ENCODE measurements at places on chromosomes 1 and 21. TPM values are rescaled to one million over a fixed set of nuclear protein-coding genes. Genes with fewer than 3 reads are reported as not detected.

The FAM72C gene
- total RNA-seq = 1.7 TPM

The RCSD1 gene
- total RNA-seq = 49.2 TPM

The KRTAP27-1 gene
- total RNA-seq = not detected

The OR2L2 gene
- total RNA-seq = not detected

The OR2T34 gene
- total RNA-seq = not detected

The TMEM167B gene
- 23.9 TPM for total RNA-seq

The FCRL2 gene
- not detected for total RNA-seq

The SPRR1B gene
- not detected for total RNA-seq

The CNIH3 gene
- 1.4 TPM for total RNA-seq

DNA sequence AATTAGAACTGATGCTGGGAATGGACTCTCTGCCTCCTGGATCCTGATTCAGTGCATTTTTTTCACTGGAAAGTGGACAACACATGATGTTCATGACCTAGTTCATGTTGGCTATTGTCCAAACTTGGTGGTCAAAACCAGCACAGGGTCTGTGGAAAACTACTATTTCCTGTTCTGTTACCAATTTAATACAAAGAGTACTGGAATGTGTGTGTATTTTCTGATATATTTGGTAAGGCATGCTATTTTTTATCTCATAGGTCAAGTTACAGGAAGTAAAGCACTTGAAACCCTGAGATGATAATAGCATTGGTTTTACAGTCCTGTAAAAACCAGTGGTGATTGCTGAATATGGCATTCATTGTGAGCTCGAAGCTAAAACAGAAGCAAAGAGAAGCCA, 89.9 kb downstream of the SGIP1 start:
- DNase-seq = peak; percentile 93

GRCh38 chr1:166511761-166512160, 327.5 kb upstream of the POGK start:
- DNase-seq = no peak

GRCh38 chr1:68112835-68113243, 62.4 kb upstream of the DIRAS3 start:
- peak; percentile 77 for DNase-seq

DNA sequence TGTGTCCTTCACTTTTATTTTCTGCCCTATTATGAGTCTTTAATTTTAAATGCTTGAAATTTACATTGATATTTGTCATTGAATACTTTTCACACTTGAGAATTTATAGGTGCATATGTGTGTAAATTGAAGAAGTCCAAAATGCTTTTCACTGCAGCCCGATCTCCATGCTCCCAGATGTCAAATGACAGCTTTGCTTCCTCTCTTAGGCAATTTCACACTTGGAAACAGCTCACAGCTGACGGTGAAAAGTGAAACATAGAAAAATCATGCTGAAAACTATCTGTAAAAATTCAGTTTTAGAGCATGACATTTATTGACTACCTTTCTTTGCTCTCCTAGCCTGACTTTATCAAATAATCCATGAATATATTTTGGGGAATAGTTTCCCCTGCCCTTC, 196.0 kb downstream of the RPS6KC1 start:
- no peak for DNase-seq

- DNase-seq = no peak
These were observed 6.3 kb downstream of the PRCC start for GRCh38 chr1:156773607-156774006.

GRCh38 chr1:1132956-1133750, 17.3 kb upstream of the C1orf159 start:
- DNase-seq = peak; percentile 32

DNA sequence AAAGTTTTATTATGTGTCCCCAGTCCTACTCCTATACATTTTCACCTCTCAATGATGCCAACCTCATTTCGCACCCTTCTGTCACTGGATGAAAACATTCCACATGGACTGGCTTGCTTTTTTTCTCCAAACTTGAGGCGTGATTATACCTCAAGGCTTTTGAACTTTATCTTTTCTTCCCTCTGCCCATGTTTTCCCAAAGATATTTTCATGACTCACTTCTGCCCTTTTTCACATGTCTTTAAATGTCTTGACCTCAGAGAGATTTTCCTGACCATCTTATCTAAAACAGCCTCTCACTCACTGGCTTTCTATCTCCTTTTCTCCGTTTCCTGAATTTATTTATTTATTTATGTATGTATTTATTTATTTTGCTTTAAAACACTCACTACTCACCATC, 659.0 kb downstream of the PTPRC start:
- DNase-seq = no peak

GRCh38 chr1:217211486-217211885, 419.4 kb downstream of the GPATCH2 start:
- DNase-seq = no peak

DNA sequence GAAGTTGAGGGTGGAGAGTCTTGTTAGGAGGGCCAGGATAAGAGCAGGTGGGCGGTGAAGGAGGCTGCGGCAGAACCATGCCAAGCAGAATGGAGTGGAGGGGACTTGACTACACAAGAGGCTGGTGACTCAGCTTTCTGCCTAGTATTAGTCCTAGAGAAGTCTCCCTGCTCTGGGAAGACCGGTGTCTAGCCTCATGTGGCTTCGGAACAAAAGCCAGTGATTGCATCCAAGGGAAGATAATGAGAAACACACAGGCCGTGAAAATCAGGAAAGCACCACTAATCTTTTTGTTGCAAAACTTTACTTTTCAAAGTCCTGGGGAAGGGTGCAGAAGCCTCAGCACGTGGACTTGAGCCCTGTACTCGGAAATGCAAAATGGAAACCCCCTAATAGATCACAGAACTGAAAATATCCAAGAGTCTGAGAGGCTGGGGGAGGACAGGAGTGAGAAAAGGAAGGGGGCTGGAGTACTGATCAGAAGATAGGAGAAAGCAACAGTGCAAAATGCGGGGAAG, 31.4 kb downstream of the DDR2 start:
- DNase-seq = no peak

- DNase-seq = no peak
These were observed 35.4 kb upstream of the ENAH start for GRCh38 chr1:225688345-225688744.

DNA sequence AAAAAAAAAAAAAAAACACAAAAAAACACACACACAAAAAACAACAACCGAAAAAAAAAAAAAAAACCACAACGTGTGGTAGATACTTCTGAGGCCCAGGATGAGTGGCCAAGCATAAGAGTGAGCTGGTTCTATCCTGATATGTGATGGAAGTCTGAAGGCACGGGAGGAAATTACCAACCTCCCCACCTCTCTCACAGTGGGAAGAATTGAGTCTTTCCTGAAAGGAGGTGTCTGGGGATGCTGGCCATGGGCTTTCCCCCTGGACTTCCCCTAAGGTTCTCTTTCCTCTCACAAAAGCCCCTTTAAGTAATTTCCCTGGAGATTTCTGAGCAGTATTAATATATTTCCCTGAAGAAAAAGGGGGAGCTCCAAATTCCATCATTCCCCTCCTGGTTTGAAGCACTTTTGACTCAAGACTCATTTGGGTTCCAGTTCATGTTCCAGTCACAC, 5.2 kb downstream of the TMCC2 start:
- no peak for DNase-seq

DNA sequence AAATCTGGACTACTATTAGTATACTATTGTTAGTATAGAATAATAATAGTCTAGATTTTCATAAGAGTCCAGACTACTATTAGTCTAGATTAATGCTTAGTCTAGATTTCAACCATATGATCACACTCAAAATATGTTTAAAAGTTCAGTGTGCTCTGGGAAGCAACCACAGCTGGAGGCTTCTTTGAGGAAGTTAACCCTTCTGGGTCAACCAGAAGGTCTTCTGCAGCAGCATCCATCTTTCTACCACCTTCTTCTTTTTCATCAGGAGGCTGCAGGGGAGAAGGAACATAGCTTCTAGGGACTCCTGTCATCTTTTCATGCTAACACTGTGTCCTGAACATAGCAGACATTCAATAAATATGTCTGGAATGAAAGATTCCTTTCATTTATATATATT, 51.2 kb upstream of the DNAJC6 start:
- no peak for DNase-seq

DNA sequence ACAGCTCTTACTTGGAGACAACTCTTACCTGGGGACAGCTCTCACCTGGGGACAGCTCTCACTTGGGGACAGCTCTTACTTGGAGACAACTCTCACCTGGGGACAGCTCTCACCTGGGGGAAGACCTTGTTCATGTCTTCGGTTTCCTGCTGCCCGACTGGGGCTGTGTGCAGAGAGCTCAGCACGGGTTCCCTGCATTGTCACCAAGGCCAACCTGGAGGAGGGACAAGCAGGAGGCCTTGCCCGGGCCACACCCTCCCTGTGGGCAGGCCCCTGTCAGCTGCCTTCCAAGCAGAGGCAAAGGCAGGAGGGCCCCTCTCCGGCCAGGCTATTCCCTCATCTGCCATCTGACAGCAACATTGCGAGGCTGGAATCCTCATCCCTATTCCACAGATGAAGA, at the start of gene LDLRAD1:
TSS of gene LDLRAD1 (minus strand) at position 208 of the 400 bp plus-strand sequence. CDS start at position 134, 74 bp downstream.
- DNase-seq = no peak

DNA sequence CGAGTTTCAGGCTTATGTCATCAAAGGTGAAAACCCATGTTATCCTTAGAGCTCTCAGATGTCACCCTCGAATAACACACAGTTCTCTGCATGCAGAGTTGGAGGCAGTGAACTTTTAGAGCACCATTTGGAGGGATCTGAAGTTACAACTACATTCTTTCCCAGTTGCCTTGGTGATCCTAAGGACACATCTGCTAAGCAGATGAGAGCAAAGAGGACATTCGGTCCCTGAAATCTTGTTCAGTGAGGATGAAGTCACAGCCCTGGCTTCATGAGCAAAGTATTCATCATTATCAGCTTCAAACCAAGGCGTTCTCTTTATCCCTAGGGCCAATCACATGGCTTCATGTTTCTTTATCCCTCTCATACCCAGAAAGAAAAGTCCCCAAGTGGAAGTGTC, 23.1 kb upstream of the MCOLN2 start:
- DNase-seq = no peak

- DNase-seq = no peak
These were observed 357.0 kb upstream of the PTBP2 start for GRCh38 chr1:96364576-96364975.
